ENCODE measurements at places on chromosomes 4 and X.

- DNase-seq, result no peak
Measured at GRCh38 chr4:113951263-113951662, 28.2 kb downstream of the ARSJ start.

DNA sequence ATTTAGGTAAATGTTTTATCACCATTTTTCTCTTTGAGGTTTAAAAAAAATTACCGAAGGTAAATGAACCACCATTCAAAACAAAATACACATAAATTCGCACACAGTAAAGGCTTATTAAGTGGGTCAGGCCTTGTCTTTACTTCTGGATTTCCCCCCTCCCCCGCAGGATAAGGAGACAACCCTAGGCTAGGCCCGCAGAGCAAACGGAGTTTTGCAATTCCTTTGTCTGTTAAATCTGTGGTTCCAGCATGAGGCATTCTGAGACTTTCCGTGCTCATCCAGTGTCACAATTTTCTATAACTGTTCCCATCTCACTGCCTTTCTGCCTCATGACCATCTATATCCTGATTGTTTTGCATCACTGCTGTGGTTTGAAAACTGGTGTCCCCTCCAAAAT, 307.4 kb downstream of the DCHS2 start:
- no peak for DNase-seq

- DNase-seq, result peak; percentile 21
Measured at GRCh38 chr4:139977838-139978609, 176.0 kb downstream of the MAML3 start.

GRCh38 chr4:11011249-11011648, 326.7 kb upstream of the CLNK start:
- DNase-seq, result no peak

DNA sequence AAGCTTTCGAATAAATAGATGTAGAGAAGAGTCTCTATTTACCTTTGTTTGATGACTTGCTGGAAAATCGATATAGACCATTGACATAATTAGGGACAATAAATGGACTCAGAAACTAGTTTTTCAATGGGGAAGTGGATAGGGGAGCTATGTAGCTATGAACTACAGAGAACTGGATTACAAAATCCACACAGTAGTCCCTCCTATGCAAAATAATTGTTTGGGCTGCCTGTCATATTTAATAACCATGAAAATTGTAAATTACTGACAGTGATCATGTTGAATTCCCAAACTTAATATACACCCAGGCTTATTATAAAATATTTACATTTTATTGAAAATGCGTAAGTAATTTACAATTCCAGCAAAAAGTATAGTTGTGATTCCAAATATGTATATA, 333.1 kb upstream of the FAM241A start:
- no peak for DNase-seq

- no peak for DNase-seq
Measured at GRCh38 chrX:153454901-153455550, 9.2 kb upstream of the TREX2 start.

DNA sequence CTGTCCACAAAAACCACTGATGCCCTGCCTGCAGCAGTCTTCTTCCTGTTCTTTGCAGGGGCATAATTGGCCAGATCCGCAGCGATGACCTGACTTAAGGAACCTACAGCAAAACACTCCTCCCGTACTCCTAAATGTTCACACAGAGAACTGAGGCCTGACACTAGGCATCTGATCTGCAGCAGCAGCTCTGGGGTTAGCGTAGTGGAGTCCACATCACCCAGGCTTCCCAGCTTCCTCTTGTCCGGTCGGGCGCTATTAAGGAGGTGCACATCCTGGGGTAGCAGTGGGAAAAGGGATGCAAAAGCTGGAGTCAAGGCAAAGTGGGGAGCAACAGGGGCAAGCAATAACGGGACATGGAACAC, 758 bp downstream of the SCFD2 start:
- DNase-seq, result peak; percentile 10
